GM06990 (cell line): ENCODE measurements at places on chromosomes 2 and 18.
A peak's percentile ranks its signal among the peaks of the same experiment; 100 is the strongest.

DNA sequence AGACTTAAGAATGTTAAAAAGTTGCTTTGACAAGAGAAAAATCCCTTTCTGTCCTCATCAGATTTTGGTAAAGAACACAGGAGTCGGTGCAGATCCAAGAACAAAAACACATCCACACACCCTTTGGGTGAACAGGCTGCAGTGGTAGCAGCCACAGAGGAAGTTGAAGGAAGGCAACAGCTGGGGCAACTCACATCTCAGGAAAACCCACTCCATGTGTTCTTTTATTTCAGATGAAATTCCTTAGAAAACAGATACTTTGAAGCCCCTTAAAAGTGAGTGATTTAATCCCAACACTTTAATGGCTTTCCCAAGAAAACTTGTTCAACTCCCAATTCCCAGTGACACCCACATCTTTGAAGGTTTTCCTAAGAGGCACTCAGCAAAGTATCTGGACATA, 271.3 kb downstream of the ICOS start:
- no peak for DNase-seq

GRCh38 chr2:20365249-20365817, 14.7 kb upstream of the PUM2 start:
- peak; percentile 72 for DNase-seq

GRCh38 chr2:46481198-46482193, 2.1 kb downstream of the TMEM247 start:
- DNase-seq, result no peak

GRCh38 chr2:81266106-81266505, 961.6 kb upstream of the LRRTM1 start:
- DNase-seq, result no peak

DNA sequence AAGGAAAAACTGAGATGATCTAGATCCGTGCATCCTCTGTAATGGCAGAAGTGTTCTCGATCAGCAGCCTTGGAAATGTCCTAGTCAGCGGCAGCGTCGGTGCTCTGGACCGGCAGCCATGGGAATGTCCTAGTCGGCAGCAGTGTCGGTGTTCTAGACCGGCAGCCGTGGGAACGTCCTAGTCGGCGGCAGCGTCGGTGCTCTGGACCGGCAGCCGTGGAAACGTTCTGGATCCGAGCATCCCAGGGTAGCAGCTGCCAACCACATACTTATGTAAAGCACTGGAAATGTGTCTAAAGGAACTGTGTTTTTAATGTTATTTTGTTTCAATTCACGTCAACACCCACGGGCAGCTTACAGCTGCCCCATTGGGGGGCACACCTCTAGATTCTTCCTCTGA, 58.7 kb downstream of the GBX2 start:
- DNase-seq, result no peak

GRCh38 chr18:63137999-63138435, 181.6 kb downstream of the BCL2 start:
- peak; percentile 74 for DNase-seq

DNA sequence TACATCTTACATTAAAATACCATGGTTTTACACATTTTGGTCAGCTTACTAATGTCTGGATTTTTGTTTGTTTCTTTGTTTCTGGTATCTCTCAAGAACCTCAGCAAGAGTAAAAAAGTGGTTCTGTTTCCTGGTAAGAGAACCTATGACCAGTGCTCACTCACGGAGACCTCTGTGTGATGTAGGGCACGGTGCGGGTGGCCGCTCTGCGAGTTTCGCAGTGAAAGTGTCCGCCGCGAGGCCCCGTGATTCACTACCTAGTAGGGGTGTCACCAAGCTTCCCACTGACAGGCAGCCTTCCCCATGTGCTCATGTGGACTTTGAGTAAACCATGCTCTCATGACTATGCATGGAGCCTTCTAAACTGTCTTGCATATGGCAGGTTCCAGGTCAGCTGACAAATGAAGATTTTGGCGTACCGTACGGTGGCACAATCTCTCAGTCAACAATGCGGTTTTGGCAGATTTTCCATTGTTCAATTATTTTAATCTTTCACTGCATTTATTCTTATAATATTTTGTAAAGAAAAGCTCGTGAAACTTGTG, 137.3 kb downstream of the DCDC2C start:
- DNase-seq, result no peak

DNA sequence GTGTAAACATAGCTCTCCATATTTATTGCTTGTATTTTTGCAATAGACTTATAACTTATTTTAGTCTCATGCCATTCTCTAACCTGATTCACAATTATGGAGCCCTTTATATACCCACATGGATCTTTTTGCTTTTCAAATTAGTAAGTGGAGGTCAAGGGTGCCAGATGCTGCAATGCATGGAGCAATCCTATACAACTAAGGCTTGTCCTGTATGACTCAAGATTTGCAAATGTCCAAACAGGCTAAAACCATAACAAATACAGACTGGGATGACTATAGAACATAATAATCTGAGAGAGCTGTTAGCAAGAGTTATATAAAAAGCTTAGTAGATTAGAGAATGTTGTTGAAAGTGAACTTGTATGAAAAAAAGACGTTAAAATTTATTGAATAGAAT, 690.4 kb upstream of the NRXN1 start:
- no peak for DNase-seq

- no peak for DNase-seq
These were observed 105.9 kb upstream of the ID2 start for GRCh38 chr2:8575834-8576423.

GRCh38 chr18:62651276-62652056, 63.9 kb upstream of the PHLPP1 start:
- no peak for DNase-seq

- DNase-seq, result no peak
These were observed 79.8 kb downstream of the CCDC150 start for GRCh38 chr2:196719110-196719872.

GRCh38 chr2:121505005-121505404, 25.7 kb upstream of the RNU4ATAC start:
- no peak for DNase-seq

DNA sequence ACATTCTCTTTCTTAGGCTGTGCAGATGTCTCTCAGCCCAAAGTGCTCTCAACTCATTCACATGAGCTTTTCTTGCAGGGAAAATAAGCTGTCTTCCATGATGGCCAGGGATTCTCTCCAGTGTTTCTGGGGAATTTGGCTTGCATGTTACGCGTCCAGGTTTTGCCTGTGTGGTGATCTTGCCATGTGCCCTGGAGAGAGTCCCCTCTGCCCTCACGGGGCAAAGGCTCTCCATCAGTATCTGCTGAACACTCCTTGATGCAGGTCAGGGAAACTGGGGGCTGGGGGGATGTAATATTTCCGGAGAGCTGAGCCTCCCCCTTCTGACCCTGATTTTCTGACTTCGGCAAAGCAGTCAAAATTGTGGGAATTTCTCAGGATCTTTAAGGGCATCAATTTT, 87.6 kb downstream of the ACKR3 start:
- no peak for DNase-seq

- DNase-seq, result no peak
These were observed 50.1 kb upstream of the CRACDL start for GRCh38 chr2:98985905-98986666.

DNA sequence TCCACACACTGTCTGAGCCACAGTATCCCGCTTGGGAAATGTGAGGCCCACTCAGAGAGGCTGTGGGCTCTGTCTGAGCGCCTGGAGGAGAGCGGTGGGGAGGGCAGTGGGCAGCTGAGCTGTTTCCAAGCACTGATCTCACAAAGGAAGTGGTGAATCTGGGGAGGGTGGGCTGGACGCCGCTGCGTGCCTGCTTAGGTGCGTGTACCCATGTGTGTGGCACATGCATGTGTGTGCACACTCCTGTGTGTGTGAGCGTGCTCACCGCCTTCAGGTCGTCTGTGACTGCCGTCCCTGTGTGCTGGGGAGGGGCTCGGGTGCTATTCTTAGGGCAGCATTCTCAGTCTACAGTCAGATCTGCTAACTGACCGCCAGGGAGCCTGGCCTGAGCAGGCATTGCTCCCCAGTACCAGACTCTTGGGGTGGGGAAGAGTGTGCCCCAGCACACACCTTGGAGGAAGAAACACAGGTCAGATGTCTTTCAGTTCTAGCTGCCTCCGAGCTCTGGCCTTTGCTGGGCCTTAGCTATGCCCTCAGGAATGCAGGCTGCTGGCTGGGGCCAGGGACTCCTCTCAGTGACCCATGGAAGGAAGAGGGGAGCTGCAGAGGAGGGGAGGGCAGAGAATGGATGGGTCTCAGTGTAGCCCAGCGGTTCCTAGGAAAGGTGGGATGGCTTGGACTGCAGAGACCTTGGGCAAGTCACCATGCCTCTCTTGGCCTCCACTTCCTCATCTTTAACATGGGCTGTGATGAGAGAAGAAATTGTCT, 31.4 kb downstream of the KCNIP3 start:
- DNase-seq, result no peak

- no peak for DNase-seq
These were observed 509.1 kb downstream of the MBD2 start for GRCh38 chr18:53715243-53715853.

DNA sequence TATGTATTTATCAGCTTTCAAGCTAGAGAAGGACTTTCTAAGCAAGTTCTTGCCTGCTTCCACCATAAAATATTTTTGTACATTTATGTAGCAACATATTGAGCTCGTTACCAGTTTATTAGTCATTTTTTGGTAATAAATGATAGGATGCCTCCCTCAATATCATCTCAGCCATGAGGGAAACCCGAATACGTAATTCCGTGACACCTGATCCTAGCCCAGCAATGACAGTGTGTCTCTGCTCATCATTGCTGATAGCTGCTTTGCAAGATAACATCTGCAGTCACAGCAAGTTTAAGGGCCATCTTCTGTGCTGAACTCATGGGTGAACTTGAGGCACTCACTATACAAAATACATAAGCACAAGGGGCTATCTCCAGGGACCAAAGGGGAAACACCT, 62.2 kb downstream of the COL6A3 start:
- DNase-seq, result no peak

- no peak for DNase-seq
These were observed 107.7 kb downstream of the HNMT start for GRCh38 chr2:138071720-138072719.

DNA sequence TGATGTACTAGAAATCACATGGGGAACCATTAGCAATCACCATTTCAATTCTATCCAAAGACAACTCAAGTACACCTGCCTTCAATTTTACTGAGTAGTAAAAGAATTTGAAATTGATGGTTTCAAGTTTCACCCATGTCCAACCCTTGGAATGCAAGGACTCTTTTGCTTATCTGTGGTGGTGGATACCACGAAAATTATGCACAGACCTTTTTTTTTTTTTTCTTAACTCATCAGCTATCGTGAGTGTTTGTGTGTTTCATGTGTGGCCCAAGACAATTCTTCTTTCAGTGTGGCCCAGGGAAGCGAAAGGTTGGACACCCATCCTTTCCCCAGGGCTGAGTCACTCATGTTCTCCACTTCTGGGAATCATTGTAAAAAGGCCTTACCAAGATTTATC, 23.1 kb downstream of the ID2 start:
- DNase-seq, result no peak

- no peak for DNase-seq
These were observed 47.0 kb downstream of the FAM117B start for GRCh38 chr2:202681688-202682205.
